ENCODE measurements at places on chromosomes 5 and 9.
A peak's percentile ranks its signal among the peaks of the same experiment; 100 is the strongest.

DNA sequence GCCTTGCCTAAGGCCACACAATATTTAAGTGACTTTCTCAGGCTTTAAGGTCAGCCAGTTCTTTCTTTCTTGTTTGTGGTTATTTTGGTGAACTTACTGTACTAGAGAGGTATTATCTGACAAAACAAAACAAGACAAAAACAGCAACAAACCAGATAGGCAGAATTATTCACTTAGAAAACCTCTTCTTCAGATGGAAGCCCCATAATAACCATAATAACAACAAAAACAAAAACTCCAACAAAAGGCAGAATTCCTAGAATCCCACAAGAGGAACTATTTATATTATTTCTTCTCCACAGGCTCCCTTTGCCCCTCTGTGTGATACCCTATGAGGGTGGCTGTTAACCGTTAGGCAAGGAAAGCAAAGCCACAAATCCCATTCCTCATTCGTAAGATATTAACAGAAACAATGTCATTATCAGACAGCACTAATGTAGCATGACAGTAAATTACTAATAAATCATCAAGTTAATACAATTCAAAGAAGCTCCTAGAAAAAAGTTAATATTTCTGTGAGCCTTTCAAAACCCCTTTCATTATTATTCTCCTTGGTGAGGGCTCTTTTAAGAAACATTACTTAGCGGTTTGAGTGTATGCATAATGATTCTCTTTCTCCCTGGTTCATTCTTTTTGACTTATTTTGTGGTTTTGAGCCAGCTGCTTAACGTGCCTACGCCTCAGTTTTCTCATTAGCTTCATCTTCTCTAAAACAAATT lies 274.9 kb downstream of the EFNA5 start:
- no peak for DNase-seq

- no peak for DNase-seq
Measured at GRCh38 chr5:175107865-175108264, 336.1 kb downstream of the DRD1 start.

- peak; percentile 85 for DNase-seq
Measured at GRCh38 chr5:135034236-135034962, 371 bp upstream of the PITX1 start.

DNA sequence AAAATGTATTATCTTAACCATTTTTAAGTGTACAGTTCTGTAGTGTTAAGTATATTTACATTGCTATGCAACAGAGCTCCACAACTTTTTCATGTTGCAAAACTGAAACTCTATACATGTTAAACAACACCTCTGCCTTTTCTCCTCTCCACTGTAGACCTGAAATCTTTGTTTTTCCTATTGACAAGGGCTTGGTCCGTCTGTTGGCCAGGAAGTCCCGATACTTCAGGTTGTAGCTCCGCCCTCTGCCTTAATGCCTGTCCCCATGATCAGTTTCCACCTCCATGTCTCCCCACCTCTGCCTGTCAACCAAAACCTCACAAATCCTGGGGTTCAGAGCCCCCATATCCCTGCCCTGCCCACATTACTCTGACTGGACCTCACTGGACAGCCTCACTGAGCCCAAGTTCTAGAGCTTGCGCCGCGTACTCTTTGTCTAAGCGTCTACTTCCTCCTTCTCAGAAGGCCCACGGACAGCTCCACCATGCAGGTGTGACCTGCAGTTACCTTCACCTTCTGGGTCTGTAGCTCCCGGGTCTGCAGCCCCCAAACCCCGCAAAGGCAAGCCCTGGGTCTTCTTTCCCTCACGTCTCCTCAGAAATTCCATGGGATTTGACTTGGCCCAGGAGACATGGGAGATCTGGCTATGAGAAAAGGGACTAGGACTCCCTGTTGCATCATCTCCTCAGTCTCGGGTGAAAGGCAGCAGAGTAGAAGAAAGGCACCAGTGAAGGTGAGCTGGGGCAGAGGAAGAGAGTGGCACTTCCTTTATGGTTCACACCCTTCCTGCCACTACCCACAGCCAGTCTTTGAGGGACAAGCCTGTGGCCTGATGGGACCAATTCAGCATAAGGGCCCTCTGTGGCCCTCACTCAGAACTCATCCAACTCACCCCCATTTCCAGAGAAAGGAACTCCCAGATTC lies 8.0 kb downstream of the GLIPR2 start:
- no peak for DNase-seq

GRCh38 chr5:135670588-135670987 lies 91.8 kb upstream of the CXCL14 start:
- no peak for DNase-seq

DNA sequence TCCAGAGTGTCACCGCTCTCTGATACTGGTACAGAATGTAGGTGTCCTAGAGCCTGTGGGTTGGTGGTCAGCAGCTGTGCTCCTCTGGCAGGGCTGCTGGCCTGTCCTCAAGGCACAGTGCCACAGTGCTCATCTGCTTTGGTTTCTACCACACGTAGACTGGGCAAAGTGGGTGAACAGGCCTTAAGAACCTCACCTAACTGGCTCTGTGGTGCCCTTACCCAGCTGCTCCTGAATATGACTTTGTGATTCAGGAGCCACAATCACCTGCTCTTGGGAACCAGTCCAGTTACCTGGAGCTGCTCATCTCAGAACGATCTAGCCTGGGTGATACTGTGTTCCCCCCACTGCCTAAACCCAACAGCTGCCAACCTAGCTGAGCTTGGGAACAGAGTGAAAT lies 6.4 kb downstream of the NOP16 start:
- no peak for DNase-seq

GRCh38 chr9:127794001-127794791 lies 8.4 kb downstream of the CDK9 start:
- DNase-seq = no peak

DNA sequence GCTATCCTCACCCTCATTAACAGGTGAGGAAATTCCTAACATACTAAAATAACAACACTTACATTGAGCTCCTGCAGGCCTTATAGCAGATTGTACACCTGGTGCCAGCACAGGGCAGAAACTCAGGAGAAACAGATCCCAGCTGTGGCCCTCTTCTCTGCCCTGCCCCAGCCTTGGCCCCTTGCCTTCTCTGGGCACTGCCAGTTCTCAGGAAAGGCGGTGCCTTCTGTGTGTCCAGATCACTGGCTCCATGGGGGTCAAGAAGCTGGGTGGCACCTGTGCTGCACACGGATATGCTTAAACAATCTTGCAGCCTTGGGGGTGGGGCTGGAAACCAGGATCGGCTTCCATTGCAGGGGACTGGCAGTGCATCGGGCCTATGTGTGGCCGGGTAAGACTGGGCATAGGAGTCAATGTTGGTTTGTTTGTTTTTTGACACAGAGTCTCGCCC lies 19.3 kb downstream of the KYAT1 start:
- no peak for DNase-seq

DNA sequence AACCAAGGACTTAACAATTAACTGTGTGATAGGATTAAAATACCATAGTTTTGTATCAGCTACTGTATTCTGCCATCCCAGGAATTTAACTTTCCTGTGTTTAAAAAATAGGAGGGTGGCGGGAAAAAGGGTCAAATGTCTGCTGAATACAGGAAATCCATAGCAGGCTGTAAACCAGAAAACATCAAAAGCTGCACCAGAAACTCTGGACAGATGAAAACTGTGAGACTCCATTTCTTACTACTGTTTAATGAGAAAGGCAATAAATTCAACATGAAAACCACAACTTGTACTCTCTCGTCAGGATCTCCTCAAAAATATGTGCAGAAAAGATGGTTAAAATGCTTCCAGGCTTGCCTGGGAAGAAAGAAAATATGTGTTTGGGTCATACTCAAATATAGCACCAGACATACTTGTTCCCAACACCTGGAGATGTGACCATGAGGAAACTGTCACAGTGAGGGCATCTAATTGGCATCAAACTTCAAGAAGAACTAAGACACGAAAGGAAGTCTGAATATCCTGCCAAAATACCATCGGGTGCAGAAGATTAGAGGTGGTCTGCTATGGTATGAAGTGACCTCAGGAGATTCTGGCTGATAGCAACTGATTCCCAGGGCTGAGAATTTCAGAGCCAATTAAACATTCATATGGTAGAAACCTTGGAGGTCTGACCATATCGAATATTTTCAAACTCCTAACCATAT lies 164.7 kb upstream of the TARS1 start:
- DNase-seq = no peak

DNA sequence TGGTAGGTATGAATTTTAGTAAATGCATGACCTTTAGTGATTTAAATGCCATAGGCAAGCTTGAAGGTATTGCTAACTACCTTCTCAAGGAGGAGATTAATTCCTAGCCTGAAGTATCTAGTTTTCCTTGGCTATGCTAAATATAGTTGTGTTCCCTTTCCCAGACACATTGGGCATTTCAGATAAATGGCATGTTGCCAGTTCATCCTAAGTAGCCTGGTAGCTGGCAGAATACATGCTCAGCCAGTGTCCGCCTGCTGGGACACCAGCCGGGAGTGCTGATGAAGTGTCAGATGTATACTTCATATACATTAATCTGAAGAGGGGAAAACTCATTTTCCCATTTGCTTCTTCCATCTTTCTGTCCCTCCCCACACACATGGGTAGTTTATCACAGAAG lies 196.9 kb downstream of the MAST4 start:
- DNase-seq = no peak

- no peak for DNase-seq
Measured at GRCh38 chr5:114223866-114224265, 138.0 kb upstream of the KCNN2 start.

DNA sequence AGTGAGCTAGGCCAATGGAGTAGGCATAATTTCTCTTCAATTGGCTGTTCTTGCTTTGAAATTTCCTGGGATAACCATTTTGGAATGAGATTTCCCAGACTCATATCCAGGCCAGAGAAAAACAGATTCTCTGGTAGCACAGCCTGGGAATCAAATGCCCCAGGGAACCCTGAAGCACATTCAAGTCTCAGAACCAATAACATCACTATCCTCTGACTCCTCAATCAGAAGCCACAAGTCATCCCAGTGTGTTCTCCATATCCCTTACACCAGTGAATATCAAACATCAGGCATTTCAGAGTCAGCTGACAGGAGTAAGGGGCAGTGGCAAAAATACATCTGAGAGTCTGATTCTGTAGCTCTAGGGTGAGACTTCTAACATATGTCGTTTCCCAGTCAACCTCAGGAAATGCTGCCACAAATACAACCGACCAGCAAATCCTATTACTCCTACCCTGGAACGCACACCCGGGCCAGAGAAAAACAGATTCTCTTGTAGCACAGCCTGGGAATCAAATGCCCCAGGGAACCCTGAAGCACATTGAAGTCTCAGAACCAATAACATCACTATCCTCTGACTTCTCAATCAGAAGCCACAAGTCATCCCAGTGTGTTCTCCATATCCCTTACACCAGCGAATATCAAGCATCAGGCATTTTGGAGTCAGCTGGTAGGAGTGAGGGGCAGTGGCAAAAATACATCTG lies 537.7 kb upstream of the NMUR2 start:
- no peak for DNase-seq

GRCh38 chr5:22242532-22242931 lies 610.6 kb downstream of the CDH12 start:
- DNase-seq = no peak

DNA sequence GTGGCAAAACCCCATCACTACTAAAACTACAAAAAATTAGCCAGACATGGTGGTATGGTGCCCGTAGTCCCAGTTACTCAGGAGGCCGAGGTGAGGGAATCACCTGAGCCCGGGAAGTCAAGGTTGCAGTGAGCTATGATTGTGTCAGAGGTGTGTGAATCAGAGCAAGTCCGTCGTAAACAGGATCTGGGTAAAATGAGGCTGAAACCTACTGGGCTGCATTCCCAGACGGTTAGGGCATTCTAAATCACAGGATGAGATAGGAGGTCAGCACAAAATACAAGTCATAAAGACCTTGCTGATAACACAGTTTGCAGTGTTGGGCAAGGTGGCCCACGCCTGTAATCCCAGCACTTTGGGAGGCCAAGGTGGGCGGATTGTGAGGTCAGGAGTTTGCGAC lies 1.9 kb upstream of the CLTB start:
- no peak for DNase-seq

DNA sequence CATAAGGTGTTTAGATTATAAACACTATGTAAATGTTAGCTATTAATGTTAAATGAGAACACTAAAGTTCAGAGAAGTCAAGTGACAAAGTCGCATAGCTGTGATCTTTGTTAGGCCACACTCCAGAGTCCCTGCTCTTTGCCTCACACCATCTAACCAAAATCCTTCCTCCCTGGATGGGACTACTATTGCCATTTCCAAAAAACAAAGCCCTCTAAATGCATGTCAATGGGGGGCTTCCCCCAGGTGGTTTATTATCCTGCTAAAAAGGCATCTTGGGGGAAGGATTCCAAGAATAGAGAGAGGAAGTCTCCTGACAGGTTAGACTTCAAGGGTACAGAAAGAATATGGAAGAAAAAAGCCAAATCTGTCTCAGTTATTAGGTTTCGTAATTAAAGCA lies 10.4 kb downstream of the NR6A1 start:
- no peak for DNase-seq

DNA sequence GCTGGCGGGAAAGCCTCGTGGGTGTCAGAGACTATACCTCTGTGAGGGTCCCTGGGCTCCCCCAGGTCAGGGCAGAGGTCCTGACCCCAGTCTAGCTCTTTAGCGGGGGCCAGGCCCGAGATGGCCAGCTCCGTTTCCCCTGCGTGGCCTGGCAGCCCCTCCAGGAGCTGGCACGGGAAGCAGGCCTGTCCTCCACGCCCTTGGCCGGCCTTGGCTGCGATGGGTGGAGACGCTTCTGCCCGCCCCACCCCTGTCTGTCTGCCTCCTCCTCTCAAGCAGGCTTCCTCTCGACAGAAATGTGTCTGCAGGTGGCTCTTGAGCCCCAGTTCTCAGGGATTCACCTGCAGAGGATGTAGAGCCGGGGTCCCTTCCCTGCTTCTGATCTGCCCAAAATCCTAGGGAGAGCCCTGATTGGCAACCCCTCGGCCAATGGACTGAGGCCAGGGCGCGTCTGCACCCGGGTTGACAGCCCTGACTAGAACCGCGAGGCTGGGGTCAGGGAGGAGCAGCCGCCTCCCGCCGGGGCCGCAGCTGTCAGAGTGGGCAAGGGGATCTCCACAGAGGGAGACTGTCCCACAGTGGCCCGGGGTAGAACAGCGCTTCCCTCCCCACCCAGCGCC lies 2.6 kb upstream of the GRIN1 start:
- no peak for DNase-seq

- no peak for DNase-seq
Measured at GRCh38 chr9:80375477-80375876, 803.7 kb downstream of the TLE4 start.

DNA sequence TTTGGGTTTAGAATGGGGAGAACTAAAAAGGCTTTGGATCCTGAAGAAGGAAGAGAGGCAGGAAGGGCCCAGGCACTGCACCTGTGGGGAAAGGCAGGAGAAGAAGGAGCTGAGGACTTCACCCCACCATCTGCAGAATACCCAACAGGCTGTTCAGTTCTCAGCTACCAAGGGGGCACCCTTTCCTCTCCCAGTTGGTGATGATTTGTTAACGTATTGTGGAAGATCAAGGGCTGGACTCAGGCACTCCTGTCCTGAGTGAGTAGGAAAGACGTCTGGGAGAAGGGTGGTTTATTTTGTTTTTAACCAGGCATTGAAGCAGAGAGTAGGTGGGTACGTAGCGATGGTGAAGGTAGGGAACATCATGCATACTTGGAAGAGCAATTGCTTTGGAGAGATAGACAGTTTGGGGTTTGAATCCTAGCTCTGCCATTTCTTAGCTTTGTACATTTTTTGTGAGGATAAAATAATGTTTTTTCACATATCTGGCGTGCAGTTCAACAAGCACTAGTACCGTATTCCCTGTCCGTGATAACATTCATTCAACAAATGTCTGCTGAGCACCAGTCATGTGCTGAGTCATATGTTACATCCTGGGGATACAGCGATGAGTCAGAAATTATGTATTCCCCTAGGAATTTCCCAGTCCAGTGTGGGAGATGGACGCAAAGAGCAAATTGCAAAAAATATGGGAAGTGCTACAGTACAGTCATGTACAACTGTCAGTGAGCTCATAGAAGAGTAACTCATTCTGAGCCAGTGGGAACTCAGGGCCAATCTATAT lies 2.1 kb downstream of the MSANTD3 start:
- peak; percentile 90 for DNase-seq
